ENCODE measurements at places on chromosomes 6 and 20.
A peak's percentile ranks its signal among the peaks of the same experiment; 100 is the strongest.

- DNase-seq: no peak
These were observed 8.1 kb downstream of the LRFN2 start for GRCh38 chr6:40579101-40579500.

DNA sequence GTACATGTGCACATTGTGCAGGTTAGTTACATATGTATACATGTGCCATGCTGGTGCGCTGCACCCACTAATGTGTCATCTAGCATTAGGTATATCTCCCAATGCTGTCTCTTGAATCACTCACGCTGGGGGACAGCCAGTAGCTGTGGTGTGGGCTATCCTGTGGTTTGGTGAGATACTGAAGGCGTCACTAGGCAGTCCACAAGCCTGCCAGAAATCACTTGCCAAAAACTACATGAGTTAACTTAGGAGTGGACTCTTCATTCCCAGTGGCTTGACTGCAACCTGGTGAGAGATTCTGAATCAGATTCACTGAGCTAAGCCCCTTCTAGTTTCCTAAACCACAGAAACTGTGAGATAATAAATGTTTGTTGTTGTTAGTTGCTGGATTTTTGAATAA lies 191.3 kb downstream of the TSHZ2 start:
- no peak for DNase-seq

GRCh38 chr6:46134216-46134615 lies 4.4 kb downstream of the ENPP4 start:
- DNase-seq: no peak

DNA sequence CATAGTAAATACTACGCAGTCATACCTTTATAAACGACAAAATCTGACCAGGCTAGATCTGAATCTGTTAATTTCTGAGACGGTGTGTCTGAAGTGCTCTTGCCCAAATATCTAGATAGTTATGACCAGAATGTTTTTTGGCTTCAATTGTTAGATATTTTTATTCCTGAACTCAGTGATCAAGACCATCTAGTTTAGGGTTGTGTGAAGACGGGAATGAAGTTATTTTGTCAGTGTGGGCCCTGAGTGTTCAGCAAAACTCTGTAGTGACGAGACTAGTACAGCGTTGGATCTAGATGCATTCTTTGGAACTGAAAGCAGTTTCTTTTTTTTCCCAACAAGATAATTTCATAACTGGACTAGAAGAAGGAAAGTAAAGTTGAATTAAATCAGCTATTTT lies 3.1 kb downstream of the STXBP5 start:
- no peak for DNase-seq

DNA sequence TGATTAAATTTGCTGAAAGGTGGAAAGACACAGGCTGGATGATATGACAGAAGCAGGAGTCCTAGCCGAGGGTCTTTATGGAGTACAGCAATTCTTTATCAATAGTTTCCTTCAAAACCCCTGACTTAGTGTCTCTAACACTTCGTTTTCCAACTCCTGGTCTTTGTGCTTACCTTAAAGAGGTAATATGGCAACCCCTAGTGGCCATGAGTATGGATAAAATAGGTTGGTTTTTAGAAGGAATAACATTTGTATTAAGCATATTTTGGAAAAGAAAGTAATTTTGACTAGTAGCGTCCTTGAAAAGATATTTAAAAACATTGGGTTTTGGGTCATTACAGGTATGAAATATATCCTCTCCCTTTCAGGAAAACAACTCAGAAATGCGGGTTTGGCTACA lies 51.9 kb downstream of the VGLL2 start:
- DNase-seq: peak; percentile 13

DNA sequence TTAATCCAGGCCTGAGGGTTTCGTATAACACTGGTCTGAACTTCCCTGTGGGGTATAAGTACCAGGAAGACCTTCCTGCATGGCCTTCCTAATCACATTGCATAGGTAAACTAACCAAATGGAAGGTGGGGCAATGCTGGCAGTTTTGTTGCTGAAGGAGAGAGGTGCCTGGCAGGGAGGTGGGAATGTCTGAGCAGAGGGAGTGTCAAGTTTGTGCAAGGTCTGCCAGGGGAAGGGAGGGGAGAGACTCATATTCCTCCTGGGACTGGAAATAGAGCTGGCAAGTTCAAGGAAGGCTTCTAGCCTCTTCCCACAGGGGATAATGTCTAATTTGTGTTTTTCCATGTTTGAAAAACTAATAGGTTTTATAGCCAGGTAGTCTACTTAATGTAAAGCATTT lies 70.6 kb downstream of the HDDC2 start:
- no peak for DNase-seq

DNA sequence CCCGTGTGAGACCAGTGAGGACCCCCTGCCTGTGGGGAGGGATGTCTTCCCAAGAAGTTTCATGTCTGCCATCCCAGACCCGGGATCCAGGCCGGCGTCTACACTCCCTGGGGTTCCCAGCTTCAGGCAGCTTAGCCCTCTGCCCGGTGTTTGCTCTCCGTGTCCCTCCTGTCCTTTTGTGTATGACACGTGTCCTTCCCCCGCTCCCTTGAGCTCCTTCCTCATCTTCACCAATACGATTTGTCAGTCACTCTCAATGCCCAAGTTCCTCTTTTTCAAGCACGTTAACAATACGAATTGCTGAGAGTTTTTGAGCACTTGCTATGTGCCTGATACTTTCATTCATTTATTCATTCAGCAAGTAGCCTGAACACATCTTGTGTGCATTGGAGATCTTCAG lies 115.6 kb upstream of the PTPN1 start:
- no peak for DNase-seq

DNA sequence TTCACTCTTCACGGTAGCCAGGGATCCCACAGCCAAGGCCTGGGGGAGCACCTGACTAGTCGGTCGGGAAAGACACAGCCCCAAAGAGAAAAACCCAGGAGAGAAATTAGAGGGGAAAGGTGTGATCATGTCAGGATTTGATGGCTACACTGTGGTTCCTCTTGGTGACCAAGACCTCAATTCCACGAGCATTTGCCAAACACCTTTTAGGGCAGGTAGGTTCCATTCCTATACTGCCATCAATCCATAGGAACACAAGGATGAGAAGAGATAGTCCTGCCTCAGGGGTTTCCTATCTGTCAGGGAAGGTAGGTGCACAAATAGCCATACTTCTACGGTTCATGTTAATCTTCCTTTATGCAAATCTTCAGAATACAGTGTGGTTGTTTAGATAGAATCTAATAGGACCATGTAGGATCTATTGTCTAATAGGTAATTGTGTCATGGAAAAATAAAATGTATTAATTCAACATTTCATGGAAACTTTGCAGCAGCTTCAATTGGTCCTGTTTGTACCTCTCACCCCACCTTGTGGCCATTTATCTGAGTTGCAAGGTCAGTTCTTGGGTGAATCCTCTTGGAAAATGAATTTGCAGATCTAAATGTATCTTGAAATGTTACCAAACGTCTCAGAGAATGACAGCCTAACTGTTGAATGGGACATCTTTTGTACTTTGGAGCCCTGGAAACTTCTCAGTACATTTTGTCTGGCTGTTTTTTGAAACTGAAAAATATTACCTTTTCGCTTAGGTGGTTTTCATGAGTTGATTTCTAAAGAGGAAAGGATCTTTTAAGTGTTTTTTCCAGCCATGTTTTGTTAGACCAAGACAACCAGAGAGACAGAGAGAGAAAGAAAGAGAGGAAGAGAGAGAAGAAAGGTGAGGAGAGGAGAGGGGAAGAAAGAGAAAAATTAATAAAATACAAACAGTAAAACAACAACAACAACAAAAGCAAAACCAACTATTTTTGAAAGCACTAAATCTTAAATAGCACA lies 33.7 kb upstream of the IYD start:
- DNase-seq: peak; percentile 80

GRCh38 chr6:36825452-36825851 lies 13.8 kb downstream of the CPNE5 start:
- no peak for DNase-seq

GRCh38 chr20:5918856-5919625 lies 31.3 kb downstream of the TRMT6 start:
- DNase-seq: no peak

DNA sequence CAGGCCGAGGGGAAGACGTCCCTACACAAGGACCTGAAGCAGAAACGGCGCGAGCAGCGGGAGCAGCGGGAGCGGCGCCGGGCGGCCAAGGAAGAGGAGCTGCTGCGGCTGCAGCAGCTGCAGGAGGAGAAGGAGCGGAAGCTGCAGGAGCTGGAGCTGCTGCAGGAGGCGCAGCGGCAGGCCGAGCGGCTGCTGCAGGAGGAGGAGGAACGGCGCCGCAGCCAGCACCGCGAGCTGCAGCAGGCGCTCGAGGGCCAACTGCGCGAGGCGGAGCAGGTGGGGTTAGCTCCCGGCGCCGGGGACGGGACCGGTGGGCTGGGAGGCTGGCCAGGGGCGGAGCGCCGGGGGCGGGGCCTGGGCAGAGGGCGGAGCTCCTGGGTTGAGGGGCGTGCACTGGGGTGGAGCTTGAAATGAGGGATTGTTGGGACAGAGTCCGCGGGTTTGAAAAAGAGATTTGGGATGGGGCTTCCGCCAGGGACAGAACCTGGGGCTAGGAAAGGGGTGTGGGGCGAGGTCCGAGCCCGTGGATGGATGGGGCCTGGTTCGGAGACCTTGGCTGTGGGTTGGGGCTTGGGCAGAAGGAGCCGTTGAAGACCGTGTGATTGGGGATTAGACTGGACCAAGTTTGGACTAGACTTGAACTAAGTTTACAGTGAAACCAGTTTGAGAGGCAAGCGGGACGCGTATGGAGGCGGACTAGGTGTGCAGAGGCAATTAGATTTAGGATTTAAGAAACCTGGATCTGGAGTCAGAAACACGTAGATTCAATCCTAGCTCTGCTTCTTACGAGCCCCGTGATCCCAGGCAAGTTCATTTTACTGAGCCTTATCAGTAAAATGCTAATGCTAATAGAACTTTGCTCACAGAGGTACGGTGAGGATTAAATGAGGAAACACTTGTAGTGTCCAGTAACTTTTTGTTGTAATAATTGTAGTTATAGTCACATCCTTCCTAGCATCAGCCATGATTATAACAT lies 20.9 kb downstream of the DEF6 start:
- no peak for DNase-seq

GRCh38 chr6:17299750-17300149 lies 18.6 kb downstream of the RBM24 start:
- no peak for DNase-seq

DNA sequence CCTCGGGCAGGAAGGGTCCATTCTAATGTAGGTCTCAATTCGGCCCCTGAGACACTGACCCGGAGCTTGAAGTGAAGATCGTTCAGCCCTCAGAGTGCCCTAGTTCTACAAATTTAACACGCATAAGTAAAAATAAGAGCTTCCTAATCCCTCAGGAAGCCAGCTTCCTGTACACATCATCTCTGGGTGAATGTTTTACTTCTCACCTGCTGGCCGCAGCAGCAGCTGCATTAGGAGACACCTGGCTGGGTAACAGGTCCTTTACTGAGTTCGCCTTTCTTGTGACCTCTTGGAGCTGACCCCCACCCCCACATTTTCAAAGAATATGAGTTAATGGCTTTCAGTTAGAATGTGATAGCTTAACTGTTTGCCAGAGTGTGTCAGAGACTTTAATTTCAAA lies 165.0 kb downstream of the SMOC2 start:
- no peak for DNase-seq

GRCh38 chr6:26333476-26334297 lies 31.3 kb upstream of the BTN3A2 start:
- no peak for DNase-seq

- DNase-seq: no peak
These were observed 1.4 kb upstream of the NRN1 start for GRCh38 chr6:6008089-6008647.

DNA sequence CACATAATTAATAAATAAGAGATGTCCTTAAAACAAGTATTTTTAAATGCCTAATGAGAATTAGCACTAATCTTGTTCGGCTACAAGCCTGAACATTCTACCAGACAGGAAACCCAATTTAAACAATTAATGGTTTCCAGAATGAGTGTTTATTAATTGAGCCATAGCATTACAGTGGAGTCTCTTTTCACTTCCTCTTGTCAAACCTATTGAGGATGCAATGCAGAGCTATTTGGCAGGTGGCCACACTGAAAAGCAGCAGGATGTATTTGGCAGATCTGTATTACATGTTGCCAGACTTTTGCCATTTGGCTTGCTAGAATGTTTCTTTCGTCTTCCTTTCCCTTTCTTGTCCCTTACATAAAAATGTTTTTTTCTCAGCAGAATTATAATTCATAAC lies 475.2 kb upstream of the MARCKS start:
- DNase-seq: no peak

GRCh38 chr6:51817832-51818231 lies 269.6 kb downstream of the PKHD1 start:
- DNase-seq: no peak

DNA sequence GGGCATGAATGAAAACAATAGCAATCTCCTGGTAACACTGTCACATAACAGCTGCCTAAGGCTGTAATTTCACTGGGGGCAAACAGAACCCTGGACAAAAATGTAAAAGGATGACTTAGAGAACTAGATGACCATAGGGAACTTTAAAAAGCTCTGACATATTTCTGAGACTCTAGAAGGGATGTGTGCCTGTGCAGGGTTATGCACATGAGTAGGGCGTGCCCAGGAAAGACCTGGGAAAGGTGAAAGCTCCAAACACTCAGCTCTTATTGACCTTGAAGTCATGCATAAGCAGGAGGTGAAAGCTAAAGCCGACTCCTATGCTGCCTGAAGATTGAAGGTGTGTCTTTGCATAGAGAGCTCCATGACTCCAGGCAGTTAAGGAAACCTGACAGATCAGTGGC lies 118.4 kb upstream of the BTBD3 start:
- no peak for DNase-seq

Data from HCT116 (cell line).